ENCODE measurements at places on chromosomes 13 and 19.

- DNase-seq = no peak
These were observed 264.5 kb downstream of the KCTD12 start for GRCh38 chr13:76621705-76622104.

- DNase-seq = no peak
These were observed 24.8 kb upstream of the ZNF254 start for GRCh38 chr19:24062190-24062589.

DNA sequence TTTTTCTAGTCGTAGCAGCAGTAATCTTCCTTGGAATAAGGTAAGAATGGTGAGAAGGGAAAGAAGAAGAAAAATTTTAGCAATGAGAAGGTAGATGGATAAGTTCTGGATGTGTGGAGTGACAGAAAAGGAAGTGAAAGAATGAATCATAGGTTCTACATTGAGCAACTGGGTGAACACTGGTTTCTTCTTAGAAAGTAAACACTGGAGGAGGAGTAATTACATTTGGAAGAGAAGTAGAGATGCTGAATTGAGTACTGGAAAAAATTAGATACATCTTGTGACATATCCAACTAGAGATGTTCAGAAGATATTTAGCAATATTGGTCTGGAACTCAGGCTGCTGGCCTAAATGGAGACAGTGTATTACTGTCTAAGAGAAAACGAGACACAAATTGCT is 148.5 kb downstream of the GPC5 start:
- no peak for DNase-seq

GRCh38 chr19:58538257-58539168 is 5.4 kb upstream of the TRIM28 start:
- DNase-seq = no peak

- no peak for DNase-seq
These were observed 19.8 kb upstream of the SLC25A30 start for GRCh38 chr13:45437947-45438346.

DNA sequence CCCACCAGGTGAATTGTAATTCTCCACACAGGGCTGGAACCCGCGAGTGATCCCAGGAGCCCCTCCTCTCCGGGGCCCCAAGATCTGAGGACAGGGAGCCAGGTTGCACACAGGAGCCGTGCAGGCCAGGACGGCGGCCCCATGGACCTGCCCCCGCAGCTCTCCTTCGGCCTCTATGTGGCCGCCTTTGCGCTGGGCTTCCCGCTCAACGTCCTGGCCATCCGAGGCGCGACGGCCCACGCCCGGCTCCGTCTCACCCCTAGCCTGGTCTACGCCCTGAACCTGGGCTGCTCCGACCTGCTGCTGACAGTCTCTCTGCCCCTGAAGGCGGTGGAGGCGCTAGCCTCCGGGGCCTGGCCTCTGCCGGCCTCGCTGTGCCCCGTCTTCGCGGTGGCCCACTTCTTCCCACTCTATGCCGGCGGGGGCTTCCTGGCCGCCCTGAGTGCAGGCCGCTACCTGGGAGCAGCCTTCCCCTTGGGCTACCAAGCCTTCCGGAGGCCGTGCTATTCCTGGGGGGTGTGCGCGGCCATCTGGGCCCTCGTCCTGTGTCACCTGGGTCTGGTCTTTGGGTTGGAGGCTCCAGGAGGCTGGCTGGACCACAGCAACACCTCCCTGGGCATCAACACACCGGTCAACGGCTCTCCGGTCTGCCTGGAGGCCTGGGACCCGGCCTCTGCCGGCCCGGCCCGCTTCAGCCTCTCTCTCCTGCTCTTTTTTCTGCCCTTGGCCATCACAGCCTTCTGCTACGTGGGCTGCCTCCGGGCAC is 3.9 kb downstream of the FFAR1 start:
- DNase-seq = no peak

Measured in H54 (cell line).